ENCODE measurements at places on chromosomes 4 and X.
A peak's percentile ranks its signal among the peaks of the same experiment; 100 is the strongest.

GRCh38 chrX:14291666-14292500, 237.5 kb upstream of the GLRA2 start:
- DNase-seq = no peak

- DNase-seq = no peak
Observed at GRCh38 chrX:3346501-3347259, at the start of gene MXRA5. TSS of gene MXRA5 (minus strand) at chrX:3346652. CDS start at chrX:3343833, 2,819 bp downstream.

DNA sequence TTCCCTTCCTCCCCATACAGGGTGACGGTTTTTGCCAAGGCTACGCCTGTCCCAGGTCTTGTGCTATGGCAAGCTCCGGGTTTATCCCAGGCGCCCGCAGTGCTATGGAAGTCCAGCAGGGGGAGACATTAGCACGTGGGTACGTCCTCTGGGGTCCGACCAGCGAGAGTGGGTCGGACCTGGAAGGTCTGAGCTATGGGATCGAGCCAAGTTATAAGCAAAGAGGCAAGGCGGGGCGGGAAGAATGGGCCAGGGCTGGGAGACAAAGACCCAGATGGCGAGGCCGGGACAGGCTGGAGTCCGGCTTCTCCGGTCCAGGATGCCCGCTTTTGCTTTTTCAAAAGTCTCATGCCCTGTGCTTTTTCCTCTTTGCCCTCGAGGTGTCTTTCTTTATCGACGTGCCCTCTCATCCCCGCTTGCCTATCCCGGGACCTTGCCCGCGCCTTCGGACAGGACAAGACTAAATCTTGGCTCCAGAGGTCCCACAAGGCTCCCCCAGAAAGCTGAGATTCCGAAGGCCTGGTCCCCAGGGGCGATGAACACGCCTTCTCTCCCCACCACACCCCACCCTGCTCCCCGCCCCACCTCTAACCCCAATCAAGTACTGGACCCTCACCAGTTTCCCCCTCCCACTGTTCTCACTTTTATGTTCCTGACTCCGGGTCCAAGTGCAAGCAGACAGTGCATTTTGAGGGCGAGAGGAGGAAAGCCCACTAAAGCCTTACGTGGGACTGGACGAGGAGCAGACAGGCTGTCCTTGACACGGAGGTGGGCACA, 785 bp upstream of the EFNB1 start:
- peak; percentile 40 for DNase-seq

GRCh38 chrX:2299871-2300270, 200.9 kb downstream of the DHRSX start:
- no peak for DNase-seq

GRCh38 chr4:108693819-108694218, 43.4 kb downstream of the OSTC start:
- no peak for DNase-seq

DNA sequence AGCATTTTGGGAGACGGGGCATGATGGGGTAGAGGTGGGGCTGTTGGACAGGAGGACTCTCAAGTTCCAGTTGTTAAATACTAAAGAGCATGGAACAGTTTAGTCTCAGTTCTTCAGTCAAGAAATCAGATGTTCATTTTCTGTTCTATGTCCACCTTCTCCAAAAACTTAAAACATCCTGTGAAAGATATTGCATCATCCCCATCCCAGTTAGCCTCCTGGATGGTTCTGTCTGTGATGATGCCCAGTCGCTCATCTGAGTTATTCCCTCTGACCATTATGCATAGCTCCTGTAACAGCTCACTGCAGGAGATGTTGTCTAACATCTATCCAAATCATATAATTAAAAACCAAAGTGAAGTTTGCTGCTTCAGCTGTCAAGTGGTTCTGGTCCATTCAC, 32.1 kb upstream of the SCML1 start:
- no peak for DNase-seq

DNA sequence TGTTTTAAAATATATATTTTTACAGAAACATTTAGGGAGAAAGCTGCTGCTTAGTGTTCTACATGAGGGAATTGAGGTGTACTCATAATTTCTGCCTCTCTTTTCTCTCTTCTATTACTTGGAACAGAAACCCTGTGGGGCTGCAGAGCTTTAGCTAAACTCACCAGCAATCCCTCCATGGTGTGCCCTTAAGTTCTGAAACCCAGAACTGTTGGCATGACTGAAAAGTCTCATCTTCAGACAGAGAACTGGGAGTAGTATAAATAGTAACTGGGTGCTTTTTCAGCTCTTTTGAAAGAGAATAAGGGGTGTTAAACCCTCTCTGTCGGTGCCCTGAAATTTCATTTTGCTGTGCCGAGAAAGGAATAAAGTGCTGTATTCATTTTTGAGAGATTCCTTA, 294.9 kb upstream of the BOD1L1 start:
- DNase-seq = no peak

DNA sequence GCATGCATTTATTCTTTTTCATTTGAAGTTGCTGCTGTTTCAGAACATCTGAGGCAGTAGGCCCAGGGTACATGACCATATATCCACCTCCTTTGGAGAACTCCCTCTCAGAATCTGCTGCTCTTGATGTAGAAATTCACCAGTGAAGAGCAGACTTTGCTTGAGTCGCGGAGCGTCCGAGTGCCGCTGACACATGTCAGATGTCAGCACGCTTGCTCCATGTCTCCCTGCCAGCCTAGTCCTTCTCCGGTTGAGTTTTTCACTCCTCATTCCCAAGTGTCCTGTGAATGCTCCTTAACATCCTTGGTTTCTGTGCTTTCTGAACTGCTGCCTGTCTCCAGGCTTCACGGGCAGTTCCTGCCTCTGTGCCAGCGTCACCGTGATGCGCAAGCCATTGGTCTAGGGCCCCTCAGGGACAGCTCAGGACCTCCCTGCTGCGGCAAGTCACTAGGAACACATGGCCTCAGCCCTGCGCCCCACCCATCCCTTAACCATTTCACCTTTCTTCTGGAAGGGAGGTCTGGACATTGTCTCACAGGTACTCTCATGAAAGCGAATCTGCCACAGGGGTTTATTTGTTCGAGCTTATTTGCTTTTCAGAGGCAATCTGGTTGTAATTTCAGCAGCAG, 93.1 kb upstream of the RBPJ start:
- DNase-seq = no peak

- no peak for DNase-seq
Observed at GRCh38 chr4:41318839-41319530, 62.3 kb downstream of the UCHL1 start.

GRCh38 chr4:23877758-23878229, 12.1 kb downstream of the PPARGC1A start:
- no peak for DNase-seq

DNA sequence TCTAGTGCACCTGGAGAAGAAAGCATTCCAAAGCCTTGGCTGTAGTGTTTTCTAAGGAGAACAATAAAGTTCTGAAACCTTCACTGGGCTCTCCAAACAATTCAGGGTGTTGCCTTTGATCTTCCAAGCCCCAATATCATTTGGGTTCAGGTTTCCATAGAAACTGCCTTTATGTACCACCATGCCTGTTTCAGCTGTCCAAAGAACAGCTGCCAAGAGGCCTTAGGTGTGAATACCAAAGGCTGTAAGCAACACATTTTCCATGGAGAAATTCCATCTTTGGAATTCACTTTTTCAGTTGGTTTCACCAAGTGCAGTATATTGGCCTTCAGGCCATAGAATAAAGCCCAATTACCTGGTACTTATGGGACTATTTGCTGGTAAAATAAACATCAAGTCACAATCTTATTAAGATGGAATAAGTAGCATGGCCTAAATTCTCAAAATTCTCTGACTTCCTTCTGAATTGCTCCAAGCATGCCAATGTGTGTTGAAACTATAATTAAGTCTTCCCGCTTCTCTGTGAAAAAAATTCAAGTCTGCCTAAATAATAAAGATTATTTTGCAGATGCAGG, 61.9 kb downstream of the COX18 start:
- no peak for DNase-seq

DNA sequence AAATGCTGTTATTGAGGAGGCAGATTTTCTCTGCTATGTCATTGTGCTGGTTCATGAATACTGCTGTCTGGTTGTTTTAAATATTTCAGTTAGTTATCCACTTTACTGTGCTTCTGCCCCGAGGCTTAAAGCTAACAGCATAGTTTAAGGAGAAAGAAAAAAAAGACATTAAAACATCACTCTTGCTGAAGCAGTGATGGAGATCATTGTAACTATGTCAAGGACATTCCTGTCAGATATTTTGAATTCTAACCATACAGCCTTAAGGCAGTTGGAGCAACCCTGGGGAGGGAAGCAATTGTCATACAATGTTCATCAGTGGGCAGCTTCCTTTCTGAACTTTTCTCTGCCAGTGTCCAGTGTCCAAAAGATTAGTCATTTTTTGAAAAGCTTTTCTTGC, 199.0 kb upstream of the DDX53 start:
- no peak for DNase-seq

DNA sequence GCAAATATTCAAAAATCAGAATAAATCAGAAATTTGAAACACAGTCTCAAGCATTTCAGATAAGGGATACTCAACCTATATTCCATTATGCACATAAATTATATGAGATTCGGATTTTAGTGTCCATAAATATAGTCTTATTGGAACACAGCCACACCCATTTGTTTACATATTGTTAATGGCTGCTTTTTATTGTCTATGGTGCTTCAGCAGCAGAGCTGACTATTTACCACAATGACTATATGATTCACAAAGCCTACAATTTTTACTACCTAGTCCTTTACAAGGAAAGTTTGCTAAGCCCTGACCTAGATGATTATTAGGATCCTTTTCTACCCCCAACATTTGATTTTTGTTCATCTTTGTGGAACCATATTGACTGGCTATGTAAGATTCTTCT, 63.9 kb downstream of the IL1RAPL1 start:
- DNase-seq = no peak

DNA sequence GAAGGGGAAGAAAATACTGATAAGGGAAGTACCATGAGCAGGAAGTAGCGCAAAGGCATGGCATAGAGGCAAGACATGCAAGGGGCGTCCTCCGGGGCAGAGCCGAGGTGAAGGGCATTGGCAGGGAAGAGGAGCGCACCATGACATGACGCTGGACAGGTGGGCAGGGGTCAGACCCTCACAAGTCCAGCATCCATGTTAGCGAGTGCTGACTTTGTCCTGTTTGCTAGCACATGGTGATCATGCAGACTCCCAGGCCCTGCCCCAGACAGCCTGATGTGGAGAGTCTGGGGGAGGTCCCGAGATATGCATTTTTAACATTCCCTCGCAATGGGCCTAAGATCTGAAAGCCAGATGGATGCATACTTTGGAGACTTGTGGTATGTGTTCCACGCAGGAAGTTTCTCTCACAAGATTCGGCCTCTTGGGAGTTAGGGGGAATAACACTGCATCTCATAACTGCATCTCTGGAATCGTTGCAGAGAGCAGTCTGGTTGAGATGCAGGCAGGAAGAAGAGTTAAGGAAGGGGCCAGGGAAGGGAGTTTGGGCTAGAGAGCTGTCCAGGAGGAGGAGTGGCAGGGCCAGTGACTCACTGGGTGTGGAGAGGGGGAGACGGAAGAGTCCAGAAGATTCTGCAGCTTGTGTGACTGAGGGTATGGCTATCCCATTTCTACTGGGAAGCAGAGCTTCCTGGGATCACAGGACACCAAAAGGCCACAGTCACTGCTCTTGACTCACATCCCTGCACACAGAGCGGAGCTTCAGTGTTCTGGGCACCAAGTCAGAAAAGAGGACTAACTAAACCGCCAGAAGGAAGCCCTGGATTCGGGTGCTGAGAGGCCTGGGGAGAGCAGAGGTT, 59.7 kb downstream of the FAM184B start:
- no peak for DNase-seq

- peak; percentile 31 for DNase-seq
Observed at GRCh38 chr4:42627885-42628646, 28.8 kb downstream of the ATP8A1 start.

DNA sequence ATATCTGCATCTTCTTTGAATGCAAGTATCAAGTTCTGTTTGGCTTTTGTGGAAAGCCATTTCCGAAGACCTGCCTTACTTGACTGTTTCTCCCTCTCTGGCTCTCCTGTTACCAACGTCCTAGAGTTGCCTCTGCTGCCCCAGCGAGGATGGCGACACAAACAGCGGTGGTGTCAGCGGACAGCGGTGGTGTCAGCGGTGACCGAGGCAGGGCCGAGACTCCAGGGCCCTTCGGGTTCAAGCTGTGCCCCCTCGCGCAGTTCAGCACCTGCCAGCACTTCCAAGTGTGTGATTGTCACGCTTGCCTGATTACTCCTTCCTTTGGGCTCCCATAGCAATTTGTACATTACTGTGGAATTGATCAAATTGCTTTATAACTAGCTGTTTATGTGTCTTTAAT, 336.9 kb upstream of the FAT1 start:
- no peak for DNase-seq

GRCh38 chr4:159317203-159317602, 214.3 kb downstream of the RAPGEF2 start:
- no peak for DNase-seq

GRCh38 chrX:68944211-68944610, 115.4 kb downstream of the EFNB1 start:
- DNase-seq = no peak

DNA sequence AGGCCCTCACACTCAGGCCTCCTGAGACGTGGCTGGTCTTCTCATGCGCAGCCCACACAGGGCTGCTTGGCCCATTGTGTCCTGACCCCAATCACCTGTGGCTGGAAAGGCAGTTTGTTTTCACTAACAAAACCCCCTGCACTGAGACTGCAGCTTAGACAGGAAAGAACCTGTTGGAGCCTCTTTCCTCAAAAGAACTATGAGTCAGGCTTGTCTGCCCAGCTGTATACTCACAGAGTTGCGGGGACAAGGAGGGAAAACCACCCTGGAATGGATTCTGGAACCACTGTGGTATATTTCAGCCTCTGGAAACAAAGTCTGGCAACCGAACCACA, 5.2 kb upstream of the TMEM156 start:
- DNase-seq = no peak

- no peak for DNase-seq
Observed at GRCh38 chr4:46081248-46081647, 42.6 kb downstream of the GABRG1 start.

GRCh38 chr4:66307641-66308438, 637.6 kb upstream of the EPHA5 start:
- DNase-seq = no peak

GRCh38 chr4:17511509-17511949, 361 bp downstream of the QDPR start:
- peak; percentile 32 for DNase-seq
